ENCODE measurements at places on chromosomes 16 and 17.

- DNase-seq: no peak
These were observed 22.8 kb downstream of the PGS1 start for GRCh38 chr17:78401246-78401645.

- DNase-seq: no peak
These were observed 23.0 kb downstream of the RHBDL3 start for GRCh38 chr17:32288615-32289014.

DNA sequence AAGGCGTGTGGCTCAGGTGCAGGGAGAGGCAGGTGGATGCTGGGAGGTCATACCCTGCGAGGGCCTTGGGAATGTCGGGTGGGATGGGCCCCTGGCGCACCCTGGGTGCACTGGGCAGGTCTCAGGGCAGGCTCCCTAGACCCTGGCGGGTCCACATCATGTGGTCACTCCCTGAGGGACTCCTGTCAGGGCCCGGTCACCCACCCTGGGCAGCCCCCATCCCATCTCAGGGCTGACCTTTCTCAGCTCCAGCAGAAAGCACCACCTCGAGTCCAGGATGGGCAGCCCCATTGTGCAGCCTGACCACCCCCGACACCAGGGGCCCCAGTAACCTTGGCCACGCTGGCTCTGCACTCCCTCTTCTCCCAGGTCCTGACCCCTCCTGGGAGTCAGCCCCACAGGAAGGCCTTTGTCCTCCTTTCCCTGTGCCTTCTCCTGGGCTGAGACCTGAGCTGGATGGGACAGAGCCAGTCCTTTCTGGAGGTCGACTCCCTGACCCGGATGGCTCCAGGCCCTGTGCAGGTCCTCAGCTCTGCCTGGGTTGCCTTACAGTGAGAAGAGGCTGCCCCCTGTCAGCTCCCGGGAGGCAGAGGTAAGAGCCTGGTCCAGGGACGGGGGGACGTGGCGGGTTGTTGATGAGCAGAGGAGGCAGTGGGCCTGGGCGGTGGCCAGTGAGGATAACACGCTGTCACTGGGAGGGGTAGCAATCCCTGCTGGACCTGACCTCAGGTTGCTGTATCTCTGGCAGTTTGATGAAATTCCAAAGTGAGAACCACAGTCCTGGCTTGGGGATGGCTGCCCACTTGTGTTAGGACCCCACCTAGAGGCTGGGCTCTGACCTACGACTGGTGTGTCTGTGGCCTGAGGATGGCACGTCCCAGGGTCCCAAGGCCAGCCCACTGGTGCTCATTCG is 77.9 kb downstream of the GOSR1 start:
- DNase-seq: no peak

DNA sequence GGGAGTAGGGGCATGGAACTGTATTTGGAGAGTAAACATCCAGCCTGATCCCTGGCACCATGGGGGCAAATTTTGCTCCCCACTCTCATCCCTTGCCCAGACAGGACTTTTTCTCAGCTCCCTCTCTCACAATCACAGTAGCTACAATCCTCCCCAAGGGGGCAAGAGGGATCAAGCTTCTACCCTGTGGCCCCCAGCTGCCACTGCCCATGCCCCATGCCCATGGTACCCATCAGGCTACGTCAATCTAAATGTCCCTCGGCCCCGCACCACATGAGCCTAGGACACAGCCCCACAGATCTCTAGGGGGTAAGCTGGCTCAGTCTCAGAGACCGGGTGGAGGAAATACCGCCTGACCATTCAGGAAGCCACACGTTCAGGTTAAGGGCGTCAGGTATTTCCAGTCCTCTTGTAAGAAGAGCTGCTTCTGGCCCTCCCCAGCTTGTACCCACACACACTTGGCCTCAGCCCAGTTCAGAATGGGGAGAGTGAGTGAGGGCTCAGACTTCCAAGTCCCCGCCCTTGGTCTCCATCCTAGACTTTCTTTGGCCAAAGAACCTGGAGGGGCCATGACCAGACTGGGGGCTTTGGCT is 1.8 kb downstream of the CACNB1 start:
- DNase-seq: peak; percentile 61

GRCh38 chr16:23288209-23288608 is 13.9 kb upstream of the SCNN1B start:
- no peak for DNase-seq

GRCh38 chr16:67248401-67249177 is at the start of gene SLC9A5:
Gene SLC9A5 (plus strand): TSS chr16:67248979. CDS start chr16:67249015, 36 bp downstream.
- no peak for DNase-seq

- DNase-seq: no peak
These were observed 64.8 kb downstream of the VAT1L start for GRCh38 chr16:77853161-77853560.

DNA sequence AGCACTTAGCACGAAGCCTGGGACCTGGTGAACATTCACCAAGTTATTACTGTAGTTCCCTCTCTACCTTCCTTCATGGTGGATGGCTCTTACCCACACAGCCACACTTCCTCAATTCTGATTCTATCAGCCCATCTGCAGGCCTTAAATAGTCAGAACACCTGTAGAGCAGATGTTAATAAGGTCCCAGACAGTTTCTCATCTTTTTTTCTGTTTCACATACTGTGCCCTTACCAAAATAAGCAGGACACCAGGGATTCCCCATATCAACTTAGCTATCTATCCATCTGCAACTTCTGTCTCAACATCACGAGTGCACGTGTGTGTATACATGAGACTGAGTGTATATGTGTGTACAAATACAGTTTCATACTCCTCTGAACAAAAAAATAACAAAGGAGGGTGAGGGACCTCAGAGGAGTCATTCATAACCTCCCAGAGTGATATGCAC is 2.8 kb downstream of the RECQL5 start:
- no peak for DNase-seq

GRCh38 chr16:50831751-50832150 is 89.9 kb downstream of the CYLD start:
- no peak for DNase-seq

DNA sequence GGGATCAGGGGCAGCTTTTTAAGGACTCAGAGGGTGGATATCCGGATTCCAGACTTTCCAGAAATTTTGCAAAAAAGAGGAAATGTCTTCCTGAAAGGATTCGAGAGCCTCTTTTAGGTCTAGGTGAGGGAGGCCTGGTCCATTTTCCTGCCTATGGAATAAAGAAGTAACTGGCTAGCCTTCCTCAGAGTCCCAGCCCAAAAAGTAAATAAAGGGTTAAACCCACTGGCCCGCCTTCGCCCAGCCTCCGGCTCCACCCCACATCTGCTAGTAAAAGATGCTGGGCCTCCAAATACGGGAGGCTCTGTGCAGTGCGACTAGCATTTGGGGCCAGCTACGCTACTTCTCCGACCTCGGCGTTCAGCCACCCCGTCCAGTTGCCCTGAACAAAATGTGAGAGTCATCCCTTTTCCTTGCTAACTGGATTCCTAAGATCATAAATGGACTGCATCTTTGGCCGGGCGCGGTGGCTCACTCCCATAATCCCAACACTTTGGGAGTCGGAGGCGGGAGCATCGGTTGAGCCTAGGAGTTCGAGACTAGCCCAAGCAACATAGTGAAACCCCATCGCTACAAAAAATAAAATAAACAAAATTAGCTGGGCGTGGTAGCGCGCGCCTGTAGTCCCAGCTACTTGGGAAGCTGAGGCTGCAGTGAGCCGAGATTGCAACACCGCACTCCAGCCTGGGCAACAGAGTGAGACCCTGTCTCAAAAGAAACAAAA is 824 bp upstream of the MPP2 start:
- peak; percentile 62 for DNase-seq

DNA sequence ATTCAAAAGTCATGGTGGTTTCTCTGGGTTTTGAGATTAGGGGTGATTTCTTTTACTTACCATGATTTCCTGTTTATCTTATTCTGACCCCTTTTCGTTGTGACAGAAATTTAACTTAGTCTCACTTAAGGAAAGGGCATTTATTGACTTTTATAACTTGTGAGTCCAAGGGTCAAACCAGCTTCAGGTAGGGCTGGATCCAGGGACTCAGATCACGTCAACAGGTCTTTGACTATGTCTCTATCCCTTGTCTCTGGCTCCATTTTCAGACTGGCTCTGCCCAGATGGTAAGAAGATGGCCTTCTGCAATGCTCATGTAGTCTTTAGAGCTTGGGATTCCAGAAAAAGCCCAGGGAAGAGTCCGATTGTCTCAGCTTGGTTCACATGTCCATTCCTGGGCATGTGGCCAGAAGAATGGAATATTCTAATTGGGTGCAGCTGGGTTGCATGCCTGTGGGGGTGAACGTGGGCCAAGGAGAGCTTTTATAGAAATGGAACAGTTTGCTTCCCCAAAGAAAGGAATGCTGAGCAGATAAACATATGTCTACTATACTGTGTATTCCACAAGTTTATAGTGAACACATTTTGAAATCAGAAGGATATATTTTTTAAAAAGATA is 13.4 kb downstream of the USP43 start:
- DNase-seq: no peak

GRCh38 chr16:84613408-84614072 is 4.3 kb downstream of the COTL1 start:
- DNase-seq: no peak

- DNase-seq: no peak
These were observed 77.1 kb upstream of the BRD7 start for GRCh38 chr16:50445621-50446555.

DNA sequence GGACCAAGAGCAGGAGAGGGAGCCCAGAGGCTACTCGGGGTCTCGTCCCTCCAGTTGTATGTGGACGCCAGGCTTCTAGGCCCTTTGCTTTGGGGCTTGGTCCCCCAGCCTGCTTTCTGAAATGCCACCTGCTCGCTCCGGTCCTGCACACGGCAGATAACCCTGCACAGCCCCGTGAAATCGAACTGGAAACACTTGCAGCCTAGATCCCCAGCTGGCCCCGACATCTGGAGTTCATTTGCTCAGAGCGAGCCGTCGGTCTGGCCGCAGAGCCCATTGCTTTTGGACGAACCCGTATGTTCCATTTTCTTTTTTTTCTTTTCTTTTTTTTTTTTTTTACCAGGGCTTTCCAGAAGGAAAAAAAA is 22.9 kb downstream of the C1QTNF1 start:
- no peak for DNase-seq

DNA sequence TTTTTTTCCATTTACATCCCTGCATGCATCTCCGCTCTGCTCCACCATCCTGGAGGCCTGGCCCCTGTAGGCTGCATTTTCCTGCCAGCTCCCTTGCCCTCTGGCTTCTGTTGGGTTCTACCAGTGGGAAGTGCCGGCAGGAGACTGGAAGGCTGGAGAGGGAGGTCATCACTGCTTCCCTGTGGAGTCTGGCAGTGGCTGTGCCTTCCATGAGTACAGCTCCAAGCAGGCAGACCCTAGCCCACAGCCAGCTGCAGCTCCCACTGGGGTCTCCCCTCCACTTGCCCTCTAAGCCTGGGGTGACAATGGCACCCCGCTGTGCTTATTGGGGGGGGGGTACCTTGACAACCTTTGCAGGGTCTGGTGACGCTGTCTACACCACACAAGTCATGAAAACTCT is 37.3 kb downstream of the MMP15 start:
- DNase-seq: no peak

DNA sequence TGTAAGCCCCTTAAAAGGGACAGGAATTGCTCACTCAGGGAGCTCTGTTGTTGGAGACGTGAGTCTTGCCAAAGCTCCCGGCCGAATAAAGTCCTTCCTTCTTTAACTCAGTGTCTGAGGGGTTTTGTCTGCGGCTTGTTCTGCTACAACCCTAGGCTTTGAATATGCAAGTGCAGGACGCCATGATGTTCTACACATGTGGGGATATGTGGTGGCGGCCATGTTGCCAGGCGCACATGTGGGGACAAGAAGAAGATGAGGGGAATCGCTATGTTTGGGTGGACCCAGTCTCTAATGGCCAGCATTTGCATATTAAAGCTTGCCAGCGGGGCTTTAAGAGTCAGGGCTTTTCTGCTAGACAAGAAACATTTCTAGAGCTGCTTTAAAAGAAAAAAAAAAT is 96.8 kb upstream of the CA10 start:
- DNase-seq: no peak
